ENCODE measurements at places on chromosomes 5 and 9.
A peak's percentile ranks its signal among the peaks of the same experiment; 100 is the strongest.

DNA sequence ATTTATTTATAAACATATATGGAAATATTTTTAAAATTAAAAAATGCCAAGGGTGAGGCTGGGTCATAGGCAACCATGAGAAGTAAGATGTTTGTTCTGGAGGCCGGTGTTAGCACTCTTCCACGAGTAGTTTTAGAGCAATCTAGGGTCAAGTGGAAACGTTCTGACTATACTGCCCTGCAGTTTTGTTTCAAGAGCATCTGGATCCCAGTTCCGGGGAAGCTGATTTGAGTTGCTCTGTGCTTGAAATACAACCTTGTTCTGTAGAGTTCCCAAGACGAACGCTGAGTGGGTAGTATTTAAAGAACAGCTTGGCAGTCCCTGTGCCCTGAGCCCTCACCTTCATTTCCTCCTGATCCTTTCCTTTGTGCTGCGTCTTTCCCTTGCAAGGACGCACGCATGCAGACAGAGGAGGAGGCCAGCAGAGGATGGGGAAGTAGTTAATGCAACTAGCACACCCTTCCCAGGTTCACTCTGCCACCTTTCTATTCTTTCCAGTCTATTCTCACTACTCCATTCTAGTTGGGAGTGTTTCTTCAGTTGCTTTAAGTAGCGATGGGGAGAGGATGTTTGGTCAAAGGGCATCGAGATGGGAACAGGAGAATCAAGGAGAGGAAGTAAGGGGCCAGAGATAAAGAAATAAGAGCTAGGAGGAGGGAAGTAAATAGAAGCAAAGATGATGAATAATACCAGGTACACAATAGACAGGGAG, 68.3 kb upstream of the ZSWIM6 start:
- no peak for DNase-seq

- DNase-seq, result no peak
Observed at GRCh38 chr9:76177931-76178330, 216.3 kb downstream of the RFK start.

GRCh38 chr9:33840381-33840780, 23.4 kb downstream of the UBE2R2 start:
- peak; percentile 66 for DNase-seq

DNA sequence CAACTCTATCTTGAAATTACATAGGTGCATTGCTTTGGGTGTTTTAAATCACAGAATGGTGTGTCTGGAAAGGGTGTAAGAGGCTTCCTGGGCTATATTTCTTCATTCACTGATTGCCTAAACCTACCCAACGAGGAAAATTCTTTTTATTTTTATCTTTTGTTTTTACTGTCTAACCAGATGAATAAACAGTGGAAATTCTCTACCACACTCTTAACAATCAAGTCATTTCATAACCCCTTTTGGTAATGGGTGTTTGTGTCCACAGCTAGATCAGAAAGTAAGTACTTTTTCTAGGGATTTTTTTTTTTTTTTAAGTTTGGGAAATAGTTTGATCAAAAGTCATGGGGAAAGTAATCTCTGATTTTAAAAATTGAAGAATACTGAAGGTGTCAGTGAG, 27.6 kb upstream of the C5orf47 start:
- DNase-seq, result no peak

GRCh38 chr5:61675015-61675692, 343.1 kb downstream of the ZSWIM6 start:
- no peak for DNase-seq

- DNase-seq, result no peak
Observed at GRCh38 chr5:73507062-73507461, 8.8 kb downstream of the BTF3 start.

DNA sequence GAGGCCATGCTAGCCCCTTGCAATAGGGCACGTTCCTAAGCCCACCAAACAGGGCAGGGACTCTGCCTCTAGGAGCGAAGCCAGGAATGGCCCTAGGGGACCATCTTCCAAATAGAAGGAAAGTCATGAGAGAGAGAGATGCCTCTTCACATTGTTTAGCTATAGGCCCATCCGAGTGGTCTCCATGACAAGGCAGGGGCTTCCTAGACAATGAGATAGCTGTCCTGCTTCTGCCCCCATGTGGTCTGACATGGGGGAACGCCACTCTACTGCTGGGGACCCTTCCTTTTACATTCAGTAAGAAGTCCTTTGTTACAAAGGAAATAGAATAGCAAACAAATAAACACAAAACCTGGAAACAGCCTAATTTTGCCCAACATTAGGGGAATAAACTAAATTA, 17.9 kb upstream of the KIF4B start:
- DNase-seq, result no peak

GRCh38 chr9:16262477-16263261, 607.8 kb downstream of the BNC2 start:
- DNase-seq, result no peak

DNA sequence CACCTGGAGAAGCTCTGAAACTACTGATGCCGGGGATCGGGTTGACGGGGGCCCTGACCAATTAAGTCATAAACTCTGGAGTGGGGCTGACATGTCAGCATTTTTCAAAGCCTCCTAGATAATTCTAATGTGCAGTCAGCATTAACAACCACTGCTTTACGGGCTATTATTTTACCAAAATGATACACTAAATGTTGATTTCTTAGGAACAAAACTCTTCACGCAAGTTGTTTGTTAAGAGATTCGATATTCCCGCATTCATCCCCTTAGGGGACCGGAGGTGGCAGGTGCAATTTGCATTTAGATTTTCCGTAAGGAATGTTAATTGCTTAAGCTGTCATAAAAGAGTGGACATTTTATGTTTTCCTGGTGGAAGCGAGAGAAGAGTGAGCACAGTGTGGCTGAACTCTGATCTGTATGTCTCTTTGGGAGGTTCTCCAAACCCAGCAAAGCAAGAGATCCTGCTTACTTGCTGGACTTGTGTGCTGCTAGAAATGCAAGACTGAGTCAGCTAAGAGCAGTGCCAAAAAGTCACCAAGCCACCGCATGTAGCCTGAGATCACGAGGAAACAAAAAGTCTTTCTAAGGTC, 77.6 kb downstream of the UGCG start:
- DNase-seq, result no peak

DNA sequence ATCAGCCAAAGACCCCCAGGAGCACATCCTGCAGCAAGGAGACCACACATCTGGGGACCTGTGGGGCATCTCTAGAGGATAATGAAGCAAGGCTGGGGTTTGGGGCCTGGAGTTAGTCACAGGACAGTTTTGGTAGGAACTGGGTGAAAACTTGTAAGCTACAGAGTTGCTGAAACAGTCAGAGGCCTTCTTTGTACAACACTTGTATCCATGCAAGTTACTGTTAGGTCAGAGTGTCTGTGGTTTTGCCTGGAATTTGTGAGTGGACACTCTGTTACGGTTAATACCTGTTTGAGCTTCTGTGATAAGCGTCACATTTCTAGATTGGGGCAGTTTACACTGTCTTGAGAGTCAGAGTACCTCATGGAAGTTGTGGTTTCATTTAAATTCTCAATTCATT, 22.6 kb upstream of the ASPN start:
- no peak for DNase-seq

GRCh38 chr9:35526087-35526801, 36.3 kb downstream of the RUSC2 start:
- DNase-seq, result no peak

- no peak for DNase-seq
Observed at GRCh38 chr5:27598576-27598975, 560.2 kb upstream of the CDH9 start.

- DNase-seq, result peak; percentile 37
Observed at GRCh38 chr9:90020276-90020871, 415.6 kb downstream of the GADD45G start.

- no peak for DNase-seq
Observed at GRCh38 chr9:95045751-95046150, 271.8 kb downstream of the FANCC start.

- peak; percentile 80 for DNase-seq
Observed at GRCh38 chr9:136485049-136486045, 2.5 kb upstream of the SEC16A start.

GRCh38 chr9:117936185-117937130, 232.3 kb downstream of the TLR4 start:
- DNase-seq, result no peak

- no peak for DNase-seq
Observed at GRCh38 chr5:65252977-65253376, 228.7 kb downstream of the ADAMTS6 start.

- DNase-seq, result no peak
Observed at GRCh38 chr9:115202960-115203751, 85.2 kb upstream of the TNC start.

DNA sequence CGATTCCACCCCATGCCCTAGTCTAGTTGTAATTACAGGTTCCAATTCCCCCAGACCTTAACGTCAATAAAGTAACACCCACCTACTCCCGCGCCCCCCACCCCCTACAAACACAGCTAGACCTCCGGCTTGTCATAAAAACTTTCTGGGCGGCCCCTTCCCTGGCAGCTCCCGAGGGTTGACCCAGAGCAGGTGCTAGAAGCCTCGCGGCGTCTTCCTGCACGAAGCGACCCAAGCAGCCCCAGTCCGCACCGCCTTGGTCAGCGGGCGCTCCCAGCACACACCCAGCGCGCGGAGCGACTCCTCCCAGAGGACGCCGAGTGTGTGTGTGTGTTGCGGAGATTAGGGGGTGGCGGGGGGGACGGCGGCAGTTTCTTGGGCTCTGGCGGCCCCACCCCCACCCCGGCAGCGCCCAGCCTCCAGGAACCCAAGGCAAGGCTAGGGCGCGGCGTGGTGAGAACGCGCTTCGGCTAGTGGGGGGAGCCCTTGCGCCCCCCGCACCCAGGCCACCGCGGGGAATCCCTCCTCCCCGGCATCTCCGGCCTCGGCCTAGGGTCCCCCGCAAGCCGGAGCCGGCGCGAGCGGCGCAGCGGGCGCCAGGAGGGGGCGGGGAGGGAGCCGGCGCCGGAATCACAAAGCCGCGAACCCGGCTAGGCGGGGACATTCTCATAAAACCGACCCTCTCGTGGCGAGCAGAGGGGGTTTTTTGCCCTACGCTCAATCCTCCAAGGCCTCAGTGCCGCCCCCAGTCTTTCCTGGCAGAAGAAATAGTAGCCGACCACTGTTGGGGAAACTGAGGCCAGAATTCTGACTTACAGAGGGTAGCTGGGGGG, 2.2 kb downstream of the PCDH1 start:
- no peak for DNase-seq

DNA sequence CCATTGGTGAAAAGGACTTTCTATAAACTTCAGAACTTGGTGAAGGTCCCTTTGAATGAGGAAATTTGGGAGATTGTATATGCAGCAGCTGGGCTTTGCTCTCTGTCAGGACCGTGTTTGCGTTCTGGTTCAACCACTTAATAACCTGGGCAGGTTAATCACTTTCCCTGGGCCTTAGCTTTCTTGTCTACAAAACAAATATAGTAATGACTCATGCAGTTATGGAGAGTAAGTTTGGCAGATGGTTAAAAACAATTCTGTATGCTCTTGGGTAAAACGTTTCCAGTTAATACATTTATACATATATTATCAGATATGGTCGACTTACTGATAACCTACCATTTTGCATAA, 197.0 kb downstream of the ARHGEF28 start:
- DNase-seq, result no peak

DNA sequence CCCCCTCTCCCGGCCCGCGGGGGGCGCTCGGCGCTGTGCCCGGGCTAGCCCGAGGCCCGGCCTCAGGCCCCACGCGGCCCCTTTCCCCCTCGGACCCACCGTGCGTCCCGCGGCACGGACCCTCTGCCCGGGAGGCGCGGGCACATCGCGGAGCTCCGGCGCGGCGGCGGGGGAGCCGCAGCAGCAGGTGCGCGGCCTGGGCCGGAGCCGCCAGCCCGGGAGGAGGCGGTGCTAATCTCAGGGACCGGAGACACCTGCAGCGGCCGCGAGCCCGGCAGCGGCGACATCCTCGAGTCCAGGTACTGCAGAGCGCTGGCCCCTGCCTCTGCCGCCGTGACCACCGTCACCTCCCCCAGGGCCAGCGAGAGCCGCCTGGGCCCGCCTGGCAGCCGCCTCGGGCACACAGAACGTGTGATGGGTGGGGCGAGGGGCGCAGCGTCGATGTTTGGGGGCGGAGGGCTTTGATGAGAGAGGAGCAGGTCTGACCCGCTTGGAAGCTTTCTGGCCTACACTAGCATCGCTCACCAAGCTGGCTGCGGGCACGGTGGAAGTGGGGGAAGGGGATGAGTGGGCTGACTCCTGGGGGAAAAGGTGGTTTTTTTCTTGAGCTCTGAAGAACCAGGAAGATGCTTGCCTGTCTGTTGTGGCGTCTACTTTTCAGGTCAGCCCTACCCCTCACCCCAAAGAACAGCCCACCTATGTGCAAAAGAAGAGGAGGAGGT, 524 bp downstream of the CYFIP2 start:
- no peak for DNase-seq

DNA sequence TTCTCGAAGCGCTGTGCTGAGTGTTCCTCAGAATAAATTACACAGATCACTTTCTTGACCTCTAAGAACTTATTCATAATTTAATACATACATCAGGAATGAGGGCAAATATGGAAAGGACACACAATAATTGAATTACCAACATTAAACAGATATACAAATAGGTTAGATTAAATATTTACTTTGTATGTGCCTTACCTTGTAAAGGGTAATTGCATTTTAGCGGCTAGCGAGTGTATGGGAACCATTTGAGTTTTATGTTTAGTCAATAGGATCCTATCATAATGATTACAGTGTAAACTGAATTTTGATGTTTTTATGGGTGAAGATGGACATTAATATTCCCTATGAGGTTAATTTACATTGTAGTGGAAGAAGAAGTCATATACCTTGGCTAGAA, 1187.1 kb upstream of the WWC1 start:
- no peak for DNase-seq

DNA sequence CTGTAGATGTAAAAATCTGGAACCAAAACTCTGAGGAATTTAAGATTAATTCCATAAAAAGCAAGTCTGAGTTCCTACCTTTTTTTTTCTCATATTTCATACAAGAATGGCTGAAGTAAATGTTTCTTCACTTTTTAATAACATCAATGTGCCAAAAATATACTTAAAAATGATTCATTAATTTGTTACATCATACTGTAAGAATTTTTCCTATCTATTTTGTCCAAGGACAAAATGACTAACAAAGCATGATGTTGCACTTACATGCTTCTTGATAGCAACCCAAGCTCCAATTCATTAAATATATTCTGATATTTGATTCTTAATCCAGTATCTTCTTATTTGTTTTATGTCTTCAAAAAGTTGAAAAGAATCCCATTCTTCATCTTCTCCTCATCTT, 988.3 kb downstream of the TLE1 start:
- DNase-seq, result no peak

GRCh38 chr5:126967808-126968466, 62.4 kb downstream of the MARCHF3 start:
- DNase-seq, result no peak

DNA sequence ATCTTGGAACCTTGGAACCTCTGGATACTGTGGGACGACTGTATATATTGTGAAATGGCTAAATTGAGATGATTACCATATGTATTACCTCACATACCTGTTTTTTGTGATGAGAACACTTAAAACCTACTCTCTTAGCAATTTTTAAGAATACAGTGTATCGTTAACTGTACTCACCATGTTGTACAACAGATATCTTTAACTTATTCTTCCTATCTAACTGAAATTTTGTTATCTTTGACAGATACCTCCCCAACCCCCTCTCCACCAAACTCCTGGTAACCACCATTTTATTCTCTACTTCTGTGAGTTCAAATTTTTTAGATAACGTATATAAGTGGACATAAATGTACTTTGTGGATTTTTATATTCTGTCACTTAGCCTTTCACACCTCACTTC, 126.5 kb downstream of the ZCCHC7 start:
- no peak for DNase-seq
